ENCODE measurements at places on chromosomes 11 and 22.

DNA sequence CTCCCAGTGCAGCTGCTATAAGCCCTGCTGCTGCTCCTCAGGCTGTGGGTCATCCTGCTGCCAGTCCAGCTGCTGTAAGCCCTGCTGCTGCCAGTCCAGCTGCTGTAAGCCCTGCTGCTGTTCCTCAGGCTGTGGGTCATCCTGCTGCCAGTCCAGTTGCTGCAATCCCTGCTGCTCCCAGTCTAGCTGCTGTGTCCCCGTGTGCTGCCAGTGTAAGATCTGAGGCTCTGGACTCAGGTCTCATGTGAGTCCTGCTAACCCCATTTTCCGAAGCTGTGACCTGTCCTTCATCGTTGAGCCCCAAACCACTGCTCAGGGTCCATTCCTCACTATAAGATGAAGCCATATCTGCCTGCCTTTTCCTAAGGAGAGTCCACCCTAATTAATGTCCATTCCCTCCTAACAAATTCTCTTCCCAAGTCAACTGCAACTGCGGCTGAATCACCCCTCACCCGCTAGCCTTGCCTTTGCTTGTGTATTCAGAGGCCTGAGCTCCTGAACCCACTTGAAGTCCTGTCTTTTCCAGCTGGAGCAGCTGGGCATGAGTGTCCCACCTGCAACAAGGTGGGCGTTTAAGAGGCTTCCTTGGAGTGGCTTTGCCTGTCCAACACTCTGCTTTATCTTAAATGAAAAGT lies 626 bp downstream of the KRTAP5-7 start:
- DNase-seq = no peak

GRCh38 chr11:134731213-134731961 lies 319.3 kb upstream of the B3GAT1 start:
- no peak for DNase-seq

GRCh38 chr11:56152333-56152732 lies 7.8 kb downstream of the OR8K5 start:
- no peak for DNase-seq

- DNase-seq = no peak
These were observed 18.8 kb downstream of the RASD2 start for GRCh38 chr22:35559354-35560005.

GRCh38 chr11:95035316-95035715 lies 10.3 kb downstream of the KDM4E start:
- no peak for DNase-seq

DNA sequence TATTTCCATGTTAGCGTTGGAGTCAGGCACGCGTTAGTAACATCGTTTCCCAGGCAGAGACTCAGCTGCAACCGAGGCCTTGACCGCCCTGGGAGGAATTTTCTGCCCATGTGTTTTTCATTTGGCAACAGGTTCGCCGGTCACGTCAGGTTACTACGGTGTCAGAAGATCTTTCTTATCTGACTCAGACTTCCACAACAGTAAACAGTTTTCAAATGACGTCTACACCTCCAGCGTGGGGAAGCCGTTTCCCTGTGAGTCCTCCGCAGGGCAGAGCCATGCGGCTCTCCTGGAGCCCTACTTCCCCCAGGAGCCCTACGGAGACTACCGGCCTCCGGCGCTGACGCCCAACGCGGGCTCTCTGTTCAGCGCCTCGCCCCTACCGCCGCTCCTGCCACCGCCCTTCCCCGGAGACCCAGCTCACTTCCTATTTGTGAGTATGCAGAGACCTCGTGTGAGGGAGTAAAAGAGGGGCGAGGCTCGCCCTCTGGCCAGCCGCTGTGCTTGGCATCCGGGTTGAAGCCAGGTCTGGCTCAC lies 14.3 kb upstream of the POU2AF3 start:
- no peak for DNase-seq

DNA sequence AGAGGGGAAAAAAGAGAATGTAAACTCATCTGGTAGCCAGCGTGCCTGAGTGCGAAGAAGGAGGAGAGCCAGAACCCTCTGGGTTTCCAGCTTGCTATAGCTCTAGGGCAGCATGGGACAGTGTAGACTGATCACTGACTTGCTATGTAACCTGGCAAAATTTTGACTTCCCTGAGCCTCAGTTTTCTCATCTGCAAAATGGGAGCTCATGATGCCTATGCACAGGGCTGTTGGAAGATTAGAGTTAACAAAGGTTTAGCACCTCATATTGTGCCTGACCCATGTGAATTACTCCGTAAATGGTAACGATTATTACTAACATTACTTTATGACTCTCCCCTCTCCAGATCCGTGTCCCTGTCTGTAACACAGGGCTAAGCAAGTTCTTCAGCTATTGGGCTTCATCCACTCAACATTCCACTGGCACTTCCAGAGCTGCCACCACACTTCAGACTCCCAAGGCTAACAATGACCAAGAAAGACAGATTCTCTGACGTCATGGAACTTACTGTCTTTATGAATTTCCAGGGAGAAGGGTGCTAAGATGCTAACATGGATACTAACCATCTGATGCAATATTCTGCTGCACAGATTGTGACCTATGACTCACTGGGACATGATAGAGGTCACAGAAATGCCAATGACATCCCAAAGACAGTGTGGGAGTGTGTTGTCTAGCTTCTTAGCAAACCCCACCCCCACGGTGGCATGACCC lies 195.2 kb downstream of the TRIM29 start:
- no peak for DNase-seq

GRCh38 chr22:48931452-48931851 lies 896.2 kb downstream of the BRD1 start:
- DNase-seq = no peak

DNA sequence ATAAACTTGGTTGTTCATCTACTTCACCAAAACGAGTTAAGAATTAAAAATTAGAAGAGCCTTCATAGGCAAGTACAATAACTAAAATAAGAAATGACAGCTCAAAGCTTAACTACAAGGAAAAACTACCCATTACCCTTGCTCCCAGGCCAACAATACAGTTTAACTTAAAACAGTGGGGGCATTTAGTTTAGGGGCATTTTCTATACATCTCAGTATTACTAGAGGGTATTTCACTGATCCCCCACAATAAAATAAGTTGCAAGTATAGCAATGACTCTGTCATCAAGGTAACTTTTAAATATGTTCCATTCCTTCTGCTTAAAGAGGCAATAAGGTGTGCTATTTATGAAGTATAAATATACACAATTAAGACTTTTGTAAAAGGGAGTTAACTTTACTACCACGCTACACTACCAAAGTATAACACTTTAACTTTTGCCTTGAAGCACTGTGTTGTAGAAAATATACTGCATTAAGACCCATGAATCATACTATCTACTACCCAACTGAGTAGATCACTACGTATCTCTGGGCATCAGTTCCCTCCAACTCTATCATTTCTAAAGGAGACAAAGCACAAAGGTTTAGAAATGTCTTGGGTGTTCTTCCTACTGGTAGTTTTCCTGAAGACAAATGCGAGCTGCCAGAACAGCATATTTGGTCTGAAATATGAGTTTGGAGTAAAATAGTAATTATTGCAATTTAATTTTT lies 29.8 kb downstream of the CHORDC1 start:
- no peak for DNase-seq

DNA sequence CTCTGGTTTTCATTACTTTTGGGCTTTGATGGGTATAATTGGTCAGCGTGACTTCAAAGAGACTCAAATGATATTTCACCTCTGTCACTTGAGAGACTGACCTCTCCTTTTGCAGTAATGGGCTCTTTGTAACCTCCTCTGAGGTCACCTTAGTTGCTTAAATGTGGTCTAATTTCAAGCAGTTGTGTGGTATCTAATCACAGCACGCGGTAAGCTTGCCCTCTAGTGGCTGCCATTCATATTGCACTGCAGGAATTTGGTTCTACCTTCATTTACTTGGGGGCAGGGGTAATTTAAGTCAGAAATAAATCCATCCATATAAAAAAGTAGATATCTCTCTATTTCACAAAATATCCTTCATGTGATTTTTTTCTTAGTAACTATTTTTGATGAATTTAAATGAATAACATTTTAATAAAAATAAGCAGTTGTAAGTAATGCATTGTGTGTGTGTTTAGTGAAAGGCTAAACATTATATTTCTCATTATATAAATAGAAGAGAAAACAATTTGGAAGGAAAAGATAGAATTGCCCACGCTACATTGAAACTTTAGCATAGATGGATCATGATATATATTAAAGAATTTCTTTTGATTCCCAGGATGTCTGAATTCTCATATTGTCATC lies 55.0 kb upstream of the ANO3 start:
- DNase-seq = no peak

- DNase-seq = no peak
These were observed 17.1 kb upstream of the SYTL2 start for GRCh38 chr11:85827748-85828639.

DNA sequence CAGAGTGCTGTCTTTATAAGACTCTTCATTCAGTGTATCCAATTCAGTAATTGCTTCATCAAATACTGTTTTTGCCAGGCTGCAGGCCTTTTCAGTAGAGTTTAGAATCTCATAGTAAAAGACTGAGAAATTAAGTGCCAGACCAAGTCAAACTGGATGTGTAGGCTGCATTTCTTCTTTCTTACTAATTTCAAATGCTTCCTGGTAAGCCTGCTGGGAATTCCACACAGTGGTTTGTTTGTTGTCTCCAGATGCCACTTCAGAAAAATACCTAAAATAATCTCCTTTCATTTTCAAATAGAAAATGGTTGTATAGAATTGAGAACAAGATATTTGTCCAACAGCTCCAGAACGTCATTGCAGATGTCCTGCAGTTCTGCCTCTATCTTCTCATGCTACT lies 34.7 kb downstream of the LDHAL6A start:
- no peak for DNase-seq

- DNase-seq = no peak
These were observed 29.7 kb upstream of the TOLLIP start for GRCh38 chr11:1339066-1339675.

DNA sequence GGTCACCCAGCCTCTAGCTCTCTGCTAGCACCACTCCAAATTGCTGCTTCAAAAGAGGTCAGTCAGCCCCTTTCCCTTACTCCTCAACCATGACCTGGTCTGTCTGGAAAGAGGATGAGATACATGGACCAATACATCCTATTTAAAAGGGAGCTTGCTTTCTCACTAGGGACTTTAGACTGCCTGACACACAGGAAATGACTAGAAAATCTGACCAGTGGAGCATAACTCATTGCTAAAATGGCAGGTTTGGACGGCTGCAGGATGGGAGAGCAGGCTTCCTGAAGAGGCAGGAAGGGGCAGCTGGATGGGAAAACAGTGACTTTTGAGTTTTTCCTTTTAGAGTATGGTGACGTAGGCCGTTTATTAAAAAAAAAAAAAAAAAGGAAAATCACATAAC lies 25.3 kb downstream of the STIM1 start:
- DNase-seq = no peak

DNA sequence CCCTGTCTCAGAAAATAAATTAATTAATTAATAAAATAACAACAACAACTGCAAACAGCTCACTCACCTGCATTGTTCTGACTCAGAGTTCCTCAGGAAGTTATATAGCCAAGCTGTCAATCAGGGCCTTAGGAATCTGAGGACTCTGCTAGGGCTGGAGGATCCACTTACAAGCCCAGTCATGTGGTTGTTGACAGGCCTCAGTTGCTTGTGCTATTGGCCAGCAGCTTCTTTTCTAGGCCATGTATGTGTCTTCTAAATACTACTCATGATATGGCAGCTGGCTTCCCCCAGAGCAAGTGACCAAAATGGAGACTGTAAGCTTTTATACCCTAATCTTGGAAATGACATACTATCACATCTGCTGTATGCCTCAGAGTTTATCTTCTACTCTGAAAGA lies 20.8 kb upstream of the ATP5MG start:
- DNase-seq = no peak

DNA sequence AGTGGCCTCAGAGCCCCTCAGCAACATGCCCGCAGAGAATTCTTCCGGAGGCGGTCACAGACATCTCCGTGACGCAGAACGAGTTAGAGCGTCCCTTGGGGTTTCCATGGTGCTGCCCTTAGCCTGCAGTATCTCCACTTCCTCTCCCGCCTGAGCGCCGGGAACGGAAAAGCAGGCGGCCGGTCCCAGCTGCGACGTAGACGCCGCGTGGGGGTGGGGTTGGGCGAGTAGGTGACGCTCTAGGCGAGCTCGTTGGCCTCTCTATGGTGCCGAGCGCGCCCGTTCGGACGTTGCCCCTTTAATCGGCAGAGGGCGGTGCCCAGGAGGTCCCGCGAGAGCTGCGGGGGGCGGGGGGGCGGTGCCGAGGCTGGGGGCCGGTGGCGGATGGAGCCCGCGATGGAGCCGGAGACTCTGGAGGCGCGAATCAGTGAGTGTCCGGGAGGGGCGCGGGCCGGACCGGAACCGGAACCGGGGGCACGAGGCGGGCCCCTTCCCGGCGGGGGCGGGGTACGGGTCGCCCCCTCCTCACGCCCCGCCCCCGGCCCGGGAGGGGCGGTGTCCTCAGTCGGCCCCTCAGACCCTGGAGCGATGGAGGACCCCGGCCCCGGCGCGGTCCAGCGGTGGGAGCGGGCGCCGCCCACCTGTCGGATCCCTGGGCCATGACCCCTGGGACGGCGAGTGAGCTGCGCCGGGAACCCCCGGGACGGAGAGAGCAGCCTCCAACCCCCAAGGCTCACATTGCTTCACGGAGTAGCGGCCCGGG lies at the start of gene GGA1:
Gene GGA1, plus strand, starts transcription at position 358 of the 763 bp plus-strand sequence. Its CDS starts 27 bp downstream, at position 385.
- DNase-seq = peak; percentile 95

GRCh38 chr22:43400449-43400848 lies 11.4 kb upstream of the MPPED1 start:
- no peak for DNase-seq

DNA sequence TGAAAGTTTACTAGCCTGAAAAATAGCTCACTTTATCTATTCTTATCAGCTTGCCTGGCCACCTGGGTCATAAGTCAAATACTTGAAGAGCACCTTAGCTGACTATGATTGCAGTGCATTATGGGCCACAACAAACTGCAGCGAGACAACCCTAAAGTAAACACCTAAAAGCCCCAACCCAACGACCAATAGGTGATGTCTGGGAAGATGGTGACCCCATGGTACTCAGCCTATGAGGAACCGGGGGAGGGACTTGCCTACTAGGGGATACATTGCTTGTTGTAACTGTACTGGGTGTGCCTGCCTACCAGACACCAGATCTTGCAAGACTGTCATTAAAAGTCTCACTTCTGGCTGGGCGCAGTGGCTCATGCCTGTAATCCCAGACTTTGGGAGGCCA lies 35.6 kb upstream of the APOBEC3A start:
- DNase-seq = no peak

All from activated naive CD4-positive, alpha-beta T cell treated with Interleukin-2 at 50 U/mL for 16 hours (primary cell).